ENCODE measurements at places on chromosomes 6 and 20.
A peak's percentile ranks its signal among the peaks of the same experiment; 100 is the strongest.

- no peak for DNase-seq
Observed at GRCh38 chr20:56427797-56428196, 15.7 kb downstream of the CASS4 start.

DNA sequence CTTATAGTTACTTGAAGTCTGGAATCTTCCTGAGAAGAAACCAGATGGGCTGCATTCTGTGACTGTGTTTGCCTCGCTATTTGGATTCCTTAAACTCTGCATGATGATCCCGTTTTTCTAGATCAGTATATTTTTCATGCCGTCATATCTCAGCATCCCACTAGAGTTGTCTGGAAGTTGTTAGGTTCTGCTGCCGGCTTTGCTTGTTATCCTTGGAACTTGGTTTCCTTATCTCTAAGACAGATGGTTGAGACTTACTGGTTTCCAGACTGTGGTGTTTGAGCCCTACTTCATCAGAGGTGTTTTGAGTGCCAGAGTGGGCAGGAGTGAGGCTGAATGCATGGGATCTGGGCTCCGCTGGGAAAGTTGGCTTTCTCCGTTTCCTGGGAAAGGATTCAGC is 50.3 kb downstream of the CDS2 start:
- no peak for DNase-seq

- DNase-seq: no peak
Observed at GRCh38 chr6:129130106-129130505, 247.2 kb downstream of the LAMA2 start.

DNA sequence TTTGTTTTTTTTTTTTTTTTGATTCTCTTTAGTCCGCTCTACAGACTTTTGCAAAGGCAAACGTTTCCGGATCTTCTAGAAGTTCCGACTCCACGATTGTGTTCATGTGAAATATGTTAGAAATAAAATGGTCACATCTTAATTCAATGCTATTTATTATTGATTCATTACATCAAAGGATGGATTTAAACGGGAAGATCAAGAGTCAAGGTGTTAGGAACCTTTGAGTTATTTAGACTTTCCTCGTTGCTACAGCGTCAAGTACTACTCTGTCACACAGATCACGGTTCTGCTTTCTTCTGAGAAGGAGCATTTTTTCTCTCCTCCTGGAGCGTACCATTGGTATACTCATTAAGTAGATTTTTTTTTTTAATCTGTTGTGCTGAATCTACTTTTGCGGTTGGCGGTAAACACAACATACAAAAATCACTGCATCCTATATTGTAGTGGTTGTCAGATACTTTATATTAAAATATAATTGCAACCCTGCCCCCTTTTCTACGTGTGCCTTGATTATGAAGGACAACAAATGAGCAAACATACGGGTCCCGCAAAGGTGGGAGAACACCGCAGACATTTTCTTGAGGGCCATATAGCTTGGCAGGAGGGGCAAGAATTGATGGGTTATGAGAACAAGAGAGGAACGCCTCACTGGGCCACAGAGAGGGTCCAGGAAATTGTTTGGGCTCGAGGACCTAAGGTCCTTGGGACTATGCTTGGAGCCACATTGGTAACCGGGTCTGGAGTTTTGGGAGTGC is 17.5 kb downstream of the HMGN4 start:
- DNase-seq: no peak

DNA sequence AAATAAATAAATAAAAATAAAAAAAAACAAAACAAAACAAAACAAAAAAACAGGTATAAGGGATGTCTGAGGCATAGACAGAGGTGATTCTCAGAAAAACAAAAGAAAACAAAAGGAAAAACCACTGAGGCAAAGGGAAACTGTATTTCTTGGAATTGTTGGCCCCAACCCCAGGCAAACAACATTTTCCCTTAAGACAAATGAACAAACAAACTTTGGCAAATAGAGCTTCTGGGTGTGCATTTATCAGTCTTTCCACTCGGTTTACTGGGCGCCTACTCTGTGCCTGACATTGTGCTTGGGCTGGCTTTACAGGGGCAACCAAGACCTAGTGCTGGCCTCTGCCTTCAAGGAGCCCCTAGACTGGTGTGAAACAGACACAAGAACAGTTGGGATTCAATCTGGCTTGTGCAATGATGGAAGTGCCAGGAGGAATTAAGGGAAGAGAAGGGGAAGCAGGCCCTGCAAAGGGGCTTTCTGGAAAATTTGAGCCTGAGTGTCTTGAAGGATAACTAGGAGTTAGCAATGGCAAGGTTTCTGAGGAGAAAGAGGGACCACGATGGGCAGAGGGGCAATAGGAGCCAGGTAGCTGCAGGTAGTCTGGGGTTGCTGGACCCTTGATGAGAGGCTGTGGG is 33.8 kb upstream of the IER3 start:
- no peak for DNase-seq

- no peak for DNase-seq
Observed at GRCh38 chr6:5246141-5247097, 14.3 kb downstream of the LYRM4 start.

DNA sequence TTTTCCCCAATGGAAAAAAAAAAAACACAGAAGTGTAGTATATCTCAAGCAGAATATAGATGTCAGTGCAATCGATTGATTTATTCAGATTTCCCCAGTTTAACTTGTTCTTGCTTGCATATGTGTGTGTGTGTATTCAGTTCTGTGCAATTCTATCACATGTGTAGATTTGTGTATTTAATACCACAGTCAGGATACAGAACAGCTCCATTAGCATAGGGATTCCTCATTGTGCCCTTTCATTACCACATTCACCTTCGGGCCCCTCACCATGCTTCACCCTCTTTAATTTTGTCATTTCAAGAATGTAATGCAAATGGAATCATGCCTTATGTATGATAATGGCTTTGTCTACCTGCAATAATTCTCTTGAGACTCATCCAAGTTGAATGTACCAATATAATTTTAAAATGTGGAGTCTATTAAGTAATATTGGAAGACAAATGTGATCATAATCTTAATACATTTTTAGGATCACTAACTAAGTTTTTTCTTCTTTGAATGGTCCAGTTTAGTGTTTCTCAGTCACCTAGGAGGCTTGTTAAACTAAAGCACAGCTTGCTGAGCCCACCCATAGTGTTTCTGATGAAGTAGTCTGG is 187.9 kb downstream of the TENT5A start:
- DNase-seq: no peak

GRCh38 chr6:113293423-113293740 is 563.8 kb upstream of the MARCKS start:
- DNase-seq: no peak

DNA sequence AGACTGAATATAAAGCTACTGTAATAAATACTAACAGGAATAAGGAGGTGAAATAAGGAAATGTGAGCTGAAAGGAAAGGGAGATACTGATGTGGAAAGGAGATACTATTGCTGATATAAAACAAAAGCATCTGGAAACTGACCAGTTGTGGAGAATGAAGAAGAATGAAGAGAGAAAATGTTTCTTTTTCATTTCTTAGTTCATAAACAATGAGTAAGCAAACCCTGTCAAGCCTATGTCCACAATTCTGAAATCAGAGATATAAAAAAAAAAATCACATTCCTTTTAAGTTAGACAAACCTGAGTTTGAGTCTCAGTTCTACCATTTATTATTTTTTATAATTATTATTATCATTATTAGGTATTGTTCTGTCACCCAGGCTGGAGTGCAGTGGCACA is 121.6 kb upstream of the GJE1 start:
- no peak for DNase-seq

- DNase-seq: no peak
Observed at GRCh38 chr6:83600459-83600858, 88.1 kb downstream of the PRSS35 start.

DNA sequence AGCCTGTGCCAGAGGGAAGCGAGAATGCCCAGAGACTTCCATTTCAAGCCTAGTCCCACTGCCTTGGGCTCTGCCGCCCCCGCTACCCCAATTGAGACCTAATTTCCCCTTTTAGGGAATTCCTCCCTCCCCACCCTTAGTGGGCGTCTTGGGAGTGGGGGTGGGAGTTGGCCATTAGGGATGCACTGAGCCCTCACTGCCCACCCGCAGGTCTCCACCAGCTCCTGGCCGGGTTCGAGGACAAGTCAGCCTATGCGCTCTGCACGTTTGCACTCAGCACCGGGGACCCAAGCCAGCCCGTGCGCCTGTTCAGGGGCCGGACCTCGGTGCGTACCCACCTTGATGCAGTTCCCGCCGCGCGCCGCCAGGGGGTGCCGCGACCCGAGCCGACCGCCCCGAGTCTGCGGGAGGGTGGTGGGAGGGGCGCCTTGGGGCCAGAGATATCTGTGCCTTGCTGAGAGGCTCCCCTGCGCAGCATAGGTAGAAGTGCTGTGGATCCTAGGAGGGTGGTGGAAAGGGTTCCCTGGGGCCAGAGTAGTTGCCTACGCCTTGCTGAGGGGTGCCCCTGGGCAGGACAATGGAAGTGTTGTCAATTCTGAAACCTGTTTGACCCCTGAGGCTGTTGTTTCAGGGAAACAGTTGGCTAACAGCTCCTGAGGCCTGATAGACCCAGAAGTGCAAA is 9.2 kb downstream of the ITPA start:
- DNase-seq: peak; percentile 47

GRCh38 chr6:147834084-147834776 is 325.7 kb downstream of the SAMD5 start:
- no peak for DNase-seq

- DNase-seq: no peak
Observed at GRCh38 chr20:23396950-23397627, 24.2 kb downstream of the NAPB start.

- no peak for DNase-seq
Observed at GRCh38 chr6:154301839-154302752, 54.5 kb downstream of the IPCEF1 start.

- no peak for DNase-seq
Observed at GRCh38 chr20:41664584-41664983, 46.4 kb upstream of the CHD6 start.

DNA sequence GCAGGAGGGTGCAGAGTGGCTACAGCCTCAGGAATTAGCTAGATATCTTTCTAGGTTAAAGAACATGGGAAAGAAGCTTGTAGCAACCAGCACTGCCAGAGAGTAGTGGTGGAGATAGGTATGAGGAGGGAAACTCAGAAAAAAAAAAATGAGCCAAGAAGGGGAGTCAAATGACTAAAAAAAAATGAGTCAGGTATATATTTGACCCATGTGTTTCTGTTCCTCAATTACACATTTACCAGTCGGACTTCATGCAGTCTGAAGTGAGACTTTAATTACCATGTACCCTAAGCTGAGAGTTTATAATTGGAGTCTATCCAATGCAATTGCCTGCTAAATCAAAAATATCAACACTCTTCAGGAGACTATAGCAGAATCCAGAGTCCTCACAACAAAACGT is 964.6 kb downstream of the HACE1 start:
- no peak for DNase-seq

GRCh38 chr6:82681119-82681714 is 317.6 kb downstream of the TPBG start:
- DNase-seq: no peak

DNA sequence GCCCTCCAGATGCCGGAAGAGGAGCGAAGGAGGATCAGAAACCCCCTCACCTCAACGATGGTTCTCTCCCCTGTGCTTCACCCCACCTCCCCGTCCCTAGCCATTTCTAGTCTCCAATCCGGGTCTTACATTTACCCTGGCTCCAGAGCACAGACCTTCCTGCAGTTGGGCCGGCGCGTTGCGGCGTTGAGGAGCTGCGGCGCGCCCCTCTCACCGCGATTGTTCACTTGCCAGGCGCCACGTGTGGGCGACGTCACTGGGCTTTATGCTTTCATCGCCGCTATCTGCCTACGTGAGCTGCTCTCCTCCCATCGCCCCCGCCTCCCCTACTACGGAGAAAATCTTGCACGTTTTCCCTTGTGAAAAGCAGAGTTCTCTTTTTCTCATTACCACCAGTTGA is at the start of gene CRISP2:
Gene CRISP2 (minus strand): TSS at position 198 of the 400 bp plus-strand sequence. CDS start 4,347 bp downstream, outside the sequence.
- DNase-seq: no peak

DNA sequence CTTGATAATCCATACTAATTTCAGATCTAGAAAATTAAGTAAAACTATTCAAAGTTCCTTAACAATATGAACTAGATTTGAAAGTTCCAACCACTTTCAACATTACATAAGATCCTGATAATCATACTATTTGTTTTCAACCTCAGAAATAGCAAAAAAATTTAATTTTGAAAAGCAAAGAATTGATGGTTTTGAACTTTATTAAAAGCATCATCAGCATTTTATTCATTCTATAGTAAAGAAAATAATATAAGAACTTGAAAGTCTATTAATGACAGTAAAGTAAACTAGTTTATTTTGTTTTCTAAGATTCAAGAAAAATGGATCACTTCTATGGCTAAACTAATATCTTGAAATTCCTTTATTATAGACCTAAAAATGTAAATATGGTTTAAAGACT is 26.8 kb downstream of the EYS start:
- DNase-seq: no peak

DNA sequence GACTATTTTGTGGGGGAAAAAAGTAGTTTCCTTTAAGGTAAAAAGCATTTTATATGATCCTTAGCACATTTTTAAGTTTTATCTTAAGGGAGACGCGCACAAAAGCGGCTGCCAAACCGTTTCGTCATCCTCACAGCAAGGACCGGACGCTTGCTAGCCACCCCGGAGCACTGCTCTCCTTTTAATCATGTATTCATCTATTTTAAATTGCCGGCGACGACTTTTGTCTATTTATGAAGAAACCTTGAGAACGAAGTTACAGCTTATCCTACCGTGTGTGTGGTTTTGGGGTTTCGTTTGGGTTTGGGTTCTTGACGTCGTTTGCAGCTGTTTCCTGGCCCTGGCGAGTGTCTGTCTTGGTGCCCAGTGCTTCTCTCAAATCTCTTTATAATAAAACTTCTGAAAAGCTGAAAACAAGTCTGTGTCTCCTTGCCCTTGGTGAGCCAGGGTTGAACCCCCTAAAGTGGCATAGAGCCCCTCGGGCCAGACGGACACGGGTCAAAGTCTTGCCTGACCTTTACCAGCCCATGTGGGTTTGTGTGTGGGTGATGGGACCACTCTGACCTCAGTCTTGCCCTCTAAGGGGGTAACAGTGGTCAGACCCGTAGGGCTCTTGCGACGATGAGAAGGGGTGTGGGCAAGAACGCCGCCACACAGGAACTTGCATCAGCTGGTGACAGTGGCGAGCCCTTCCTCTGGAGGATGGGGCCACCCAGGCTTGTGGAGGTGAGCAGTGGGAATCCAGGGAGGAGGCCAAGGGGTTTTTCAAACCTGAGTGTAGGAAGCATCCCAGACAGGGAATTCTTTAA is 117.6 kb downstream of the JPH2 start:
- peak; percentile 54 for DNase-seq

DNA sequence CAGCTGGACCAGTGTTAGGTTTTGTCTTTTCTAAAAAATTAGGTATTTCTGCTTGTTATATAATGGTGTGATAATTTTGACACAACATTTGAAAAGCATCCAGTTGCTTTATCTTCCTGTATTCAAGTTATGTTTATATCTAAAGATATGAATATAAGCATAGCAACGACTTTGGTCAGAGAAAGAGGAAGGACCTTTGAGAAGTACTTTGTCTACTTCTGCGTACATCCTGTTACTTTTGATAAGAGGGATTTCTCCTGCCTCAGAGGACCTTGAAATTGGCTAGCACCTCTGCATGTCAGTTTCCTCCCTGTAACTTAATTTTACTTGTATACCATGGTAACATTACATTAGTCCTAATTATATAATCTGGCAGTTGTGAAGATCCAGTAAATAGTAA is 24.8 kb downstream of the PHF20 start:
- DNase-seq: no peak

- no peak for DNase-seq
Observed at GRCh38 chr6:67615796-67616195, 1019.3 kb upstream of the ADGRB3 start.
